ENCODE measurements at places on chromosomes 11 and 22.

DNA sequence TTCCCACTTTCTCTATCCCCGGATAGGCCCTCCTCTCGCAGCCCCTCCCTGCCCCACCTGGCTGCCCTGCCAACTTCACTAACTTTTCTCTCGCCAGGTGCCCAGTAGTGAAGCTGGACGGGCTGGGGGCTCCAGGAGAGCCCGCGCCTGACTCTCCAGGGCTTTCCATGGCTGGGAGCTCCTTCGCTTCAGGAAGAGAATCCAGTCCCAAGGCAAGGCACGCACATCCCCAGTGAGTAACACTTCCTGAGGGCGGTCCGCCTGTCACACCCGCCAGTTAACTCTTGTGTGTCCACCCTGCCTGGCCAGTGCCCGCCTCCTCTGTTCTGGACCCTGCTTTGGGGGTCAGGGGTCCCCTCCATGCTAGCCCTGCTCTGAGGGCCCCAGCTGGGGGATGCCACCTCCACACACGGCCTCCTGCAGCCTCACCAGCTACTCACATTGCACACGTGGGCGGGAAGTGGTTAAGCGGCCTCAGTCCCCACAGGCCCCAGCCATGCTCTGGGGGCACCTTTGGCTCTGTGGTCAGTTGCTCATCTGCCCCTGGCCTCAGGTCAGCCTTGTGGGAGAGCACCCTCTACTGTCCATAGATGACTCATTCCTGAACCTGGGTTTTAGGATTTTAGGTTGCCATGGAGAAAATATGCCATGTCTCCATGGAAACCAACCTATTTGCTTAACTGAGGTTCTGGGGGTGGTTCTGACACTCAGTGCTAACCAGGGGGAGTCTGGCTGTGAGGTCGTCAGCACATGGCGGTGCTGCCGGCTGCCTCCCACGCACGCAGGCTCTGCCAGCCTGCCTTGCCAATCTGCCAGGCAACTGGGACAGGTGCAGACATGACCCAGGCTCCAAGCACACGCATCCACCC lies at the start of gene RIN1:
Gene RIN1 (minus strand): TSS at position 201 of the 869 bp plus-strand sequence. CDS start 32 bp downstream, at position 169.
- DNase-seq, result no peak

- DNase-seq, result no peak
These were observed 1.1 kb upstream of the APOBEC3F start for GRCh38 chr22:39039306-39040126.

DNA sequence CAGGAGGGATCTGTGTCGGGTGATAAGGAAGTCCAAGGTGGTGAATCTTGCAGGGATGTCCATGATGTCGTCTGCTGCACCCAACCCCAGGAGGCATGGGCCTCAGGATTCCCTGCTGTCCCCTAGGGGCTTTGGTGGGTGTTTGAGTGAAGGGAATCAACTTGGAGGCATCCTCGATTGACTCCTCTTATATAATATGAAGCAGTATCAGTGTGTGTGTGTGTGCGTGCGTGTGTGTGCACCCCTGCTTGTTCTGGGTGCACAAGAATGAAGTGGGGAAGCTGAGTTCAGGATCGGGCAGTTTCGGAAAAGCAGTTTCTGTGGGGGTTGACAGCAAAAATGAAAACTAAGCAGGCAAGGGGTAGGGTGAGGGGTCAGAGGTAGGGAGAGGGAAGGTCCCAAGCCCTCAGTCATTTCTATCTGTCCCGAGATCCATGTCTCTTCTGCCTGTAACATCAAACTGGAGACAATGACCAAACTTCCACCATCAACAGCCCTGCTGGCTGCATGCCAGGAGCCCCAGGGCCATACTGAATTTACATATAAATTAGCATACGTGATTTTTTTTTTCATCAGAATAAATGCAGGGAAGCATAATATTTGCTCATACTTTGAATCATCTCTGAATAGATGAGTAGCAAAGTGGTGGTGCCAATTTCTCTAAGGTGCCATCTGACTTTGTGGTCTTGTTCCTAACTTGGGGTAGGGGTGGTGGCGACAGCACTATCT lies 2.0 kb downstream of the NTM start:
- no peak for DNase-seq

DNA sequence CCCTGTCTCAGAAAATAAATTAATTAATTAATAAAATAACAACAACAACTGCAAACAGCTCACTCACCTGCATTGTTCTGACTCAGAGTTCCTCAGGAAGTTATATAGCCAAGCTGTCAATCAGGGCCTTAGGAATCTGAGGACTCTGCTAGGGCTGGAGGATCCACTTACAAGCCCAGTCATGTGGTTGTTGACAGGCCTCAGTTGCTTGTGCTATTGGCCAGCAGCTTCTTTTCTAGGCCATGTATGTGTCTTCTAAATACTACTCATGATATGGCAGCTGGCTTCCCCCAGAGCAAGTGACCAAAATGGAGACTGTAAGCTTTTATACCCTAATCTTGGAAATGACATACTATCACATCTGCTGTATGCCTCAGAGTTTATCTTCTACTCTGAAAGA lies 20.8 kb upstream of the ATP5MG start:
- no peak for DNase-seq

DNA sequence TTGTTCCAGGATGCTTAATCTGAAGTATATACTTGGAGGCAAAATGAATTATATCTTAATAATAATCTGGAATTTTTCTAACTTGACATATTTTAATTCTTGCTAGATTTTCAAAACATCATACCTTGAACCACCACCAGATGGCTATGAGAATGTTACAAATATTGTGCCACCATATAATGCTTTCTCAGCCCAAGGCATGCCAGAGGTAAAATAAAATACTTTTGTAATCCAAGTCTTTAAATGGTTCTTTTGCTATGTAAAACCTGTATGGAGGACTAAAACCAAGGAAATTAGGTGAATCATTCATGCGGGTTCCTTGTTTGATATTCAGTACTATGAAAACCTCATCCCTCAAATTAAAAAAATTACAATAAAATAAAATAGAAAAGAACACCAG lies 14.4 kb downstream of the NAALAD2 start:
- DNase-seq, result no peak

DNA sequence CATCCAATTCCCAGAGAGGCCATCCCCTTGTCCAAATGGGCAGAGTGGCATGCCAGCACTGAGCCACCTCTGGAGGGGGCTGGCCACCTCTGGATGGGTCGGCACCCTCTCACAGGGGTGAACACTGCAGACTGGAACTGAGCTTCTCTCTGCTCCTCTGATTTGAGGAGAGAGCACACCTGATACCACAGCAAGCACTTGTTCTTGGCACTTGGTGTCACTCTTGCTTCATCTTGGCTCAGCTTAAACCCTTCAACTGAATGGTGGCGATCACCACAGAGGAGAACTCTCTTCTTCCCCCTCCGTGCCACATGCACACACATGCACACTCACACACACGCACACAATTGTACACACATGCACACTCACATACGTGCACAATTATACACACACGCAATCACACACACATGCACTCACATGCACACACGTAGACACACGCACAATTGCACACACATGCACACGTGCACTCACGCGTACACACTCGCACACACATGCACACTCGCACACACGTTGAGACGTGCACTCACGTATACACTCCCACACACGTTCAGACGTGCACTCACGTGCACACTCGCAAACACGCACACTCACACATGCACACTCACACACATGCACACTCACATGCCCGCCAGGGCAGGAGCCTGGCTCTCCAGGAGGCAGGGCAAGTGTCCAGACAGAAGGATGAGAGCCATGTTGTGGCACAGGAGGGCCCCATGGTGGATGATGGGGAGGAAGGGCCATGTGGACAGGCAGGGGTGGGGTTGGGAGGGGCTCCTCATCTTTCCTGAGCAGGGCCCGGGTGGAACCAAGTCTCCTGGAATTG lies 23.4 kb downstream of the OVOL1 start:
- DNase-seq, result no peak

DNA sequence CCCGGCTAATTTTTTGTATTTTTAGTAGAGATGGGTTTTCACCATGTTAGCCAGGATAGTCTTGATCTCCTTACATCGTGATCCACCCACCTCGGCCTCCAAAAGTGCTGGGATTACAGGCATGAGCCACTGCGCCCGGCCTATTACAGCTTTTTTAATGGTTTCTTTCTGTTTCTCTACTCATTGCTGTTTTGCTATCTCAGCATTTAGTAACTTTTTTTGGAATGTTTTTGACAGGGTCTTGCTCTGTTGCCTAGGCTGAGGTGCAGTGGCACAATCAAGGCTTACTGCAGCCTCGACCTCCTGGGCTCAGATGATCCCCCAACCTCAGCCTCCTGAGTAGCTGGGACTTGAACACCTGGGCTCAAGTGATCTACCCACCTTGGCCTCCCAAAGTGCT lies 4.7 kb upstream of the CRKL start:
- DNase-seq, result no peak

- no peak for DNase-seq
These were observed 3.8 kb upstream of the QSER1 start for GRCh38 chr11:32888805-32889204.

DNA sequence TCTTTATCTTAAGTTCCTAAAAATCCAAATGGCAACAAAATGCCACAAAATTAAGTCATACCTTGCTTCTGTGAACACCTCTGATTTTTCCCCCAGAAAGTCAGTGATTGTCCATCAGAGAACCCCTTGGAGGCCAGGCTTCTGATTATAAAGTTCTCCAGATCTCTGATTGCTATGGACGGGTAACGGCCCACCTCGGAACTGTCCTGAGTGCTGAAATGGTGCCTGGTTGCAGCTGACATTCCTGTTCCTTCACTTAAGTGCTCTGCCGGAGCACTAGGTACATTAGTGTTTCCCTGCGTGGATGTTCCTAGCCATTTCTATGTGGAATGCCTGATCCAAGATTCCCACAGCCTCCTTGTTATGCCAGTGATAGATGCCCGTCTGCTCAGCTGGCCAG lies 85.0 kb downstream of the CHST1 start:
- peak; percentile 2 for DNase-seq

- no peak for DNase-seq
These were observed 129.1 kb downstream of the DCDC1 start for GRCh38 chr11:31240340-31240904.

DNA sequence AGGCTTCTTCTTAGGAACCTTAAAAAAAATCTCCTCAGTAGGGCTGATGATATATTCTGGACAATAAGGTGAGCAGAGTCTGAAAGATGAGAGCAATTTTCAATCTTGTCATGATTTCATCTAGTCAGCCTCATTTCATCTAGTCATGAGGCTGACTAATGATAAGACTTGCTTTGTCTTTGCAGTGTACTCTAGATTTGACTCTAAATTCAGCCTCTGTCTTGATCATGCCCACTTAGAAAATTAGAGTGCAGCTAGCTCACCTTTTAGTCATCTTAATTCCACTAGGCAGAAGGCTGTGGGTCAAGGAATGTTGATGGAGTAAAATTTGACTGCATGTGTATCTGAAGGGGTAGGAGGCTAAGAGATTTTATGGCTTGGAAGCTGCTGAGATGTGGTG lies 5.5 kb downstream of the EHF start:
- DNase-seq, result no peak

GRCh38 chr11:1771700-1772099 lies 8.0 kb upstream of the CTSD start:
- no peak for DNase-seq

DNA sequence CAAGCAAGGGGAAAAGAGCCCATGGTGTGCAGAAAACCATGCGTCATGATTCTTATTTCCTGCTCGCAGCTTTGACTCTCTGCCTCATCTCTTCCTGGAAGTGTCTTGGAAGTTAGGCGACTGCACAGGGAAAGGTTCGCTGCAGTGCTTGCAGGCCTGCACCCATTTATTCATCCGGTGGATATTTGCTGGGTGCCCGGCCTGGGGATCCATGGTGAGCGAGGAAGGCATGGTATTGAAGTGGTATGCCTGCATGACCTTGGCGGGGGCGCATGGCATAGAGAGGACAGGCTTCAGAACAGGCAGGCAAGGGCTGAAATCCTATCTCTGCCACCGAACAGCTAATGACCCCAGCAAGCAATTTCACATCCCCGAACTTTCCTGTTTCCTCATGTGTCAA lies 40.6 kb downstream of the FAM83F start:
- DNase-seq, result no peak

GRCh38 chr22:45077286-45077685 lies 67.5 kb upstream of the PHF21B start:
- DNase-seq, result no peak
